Activated CD8-positive, alpha-beta T cell treated with anti-CD3 and anti-CD28 coated beads, Interleukin-2, amount 10 ng/mL, durations not matched to agents 7 days and 5 days (primary cell): ENCODE measurements at places on chromosomes 1 and 21.

- H3K36me3 ChIP-seq, result no peaks in the 10 kb centered on the region
- H3K27ac ChIP-seq, result no peak overlapping the region
- no peaks in the 10 kb centered on the region for H3K4me1 ChIP-seq
- DNase-seq, result no peak
- no peaks in the 10 kb centered on the region for H3K27me3 ChIP-seq
These were observed 1326.7 kb downstream of the MRPL39 start for GRCh38 chr21:24280596-24280995.

GRCh38 chr1:176552999-176553398, 90.0 kb downstream of the PAPPA2 start:
- peaks cover 7% of the 10 kb centered on the region for H3K27me3 ChIP-seq
- no peak overlapping the region for H3K4me3 ChIP-seq
- no peaks in the 10 kb centered on the region for H3K36me3 ChIP-seq
- DNase-seq, result no peak
- no peaks in the 10 kb centered on the region for H3K4me1 ChIP-seq
- H3K27ac ChIP-seq, result no peak overlapping the region

- H3K27me3 ChIP-seq, result peaks cover 2% of the 10 kb centered on the region
- H3K36me3 ChIP-seq, result no peaks in the 10 kb centered on the region
- no peak overlapping the region for H3K27ac ChIP-seq
- H3K4me3 ChIP-seq, result no peak overlapping the region
These were observed 54.4 kb downstream of the NAV1 start for GRCh38 chr1:201593200-201593921.

- DNase-seq, result no peak
- H3K27me3 ChIP-seq, result no peaks in the 10 kb centered on the region
- H3K4me1 ChIP-seq, result no peaks in the 10 kb centered on the region
- H3K27ac ChIP-seq, result no peak overlapping the region
- H3K4me3 ChIP-seq, result no peak overlapping the region
- no peaks in the 10 kb centered on the region for H3K36me3 ChIP-seq
These were observed 125.5 kb downstream of the ADAMTS1 start for GRCh38 chr21:26719750-26720149.

GRCh38 chr1:214386747-214387146, 105.8 kb downstream of the SMYD2 start:
- H3K4me1 ChIP-seq, result peaks cover 4% of the 10 kb centered on the region
- H3K4me3 ChIP-seq, result no peak overlapping the region
- no peaks in the 10 kb centered on the region for H3K36me3 ChIP-seq
- no peak for DNase-seq

GRCh38 chr1:66778266-66778665, 22.8 kb downstream of the INSL5 start:
- H3K27me3 ChIP-seq, result no peaks in the 10 kb centered on the region
- H3K4me3 ChIP-seq, result no peak overlapping the region
- no peak for DNase-seq
- H3K27ac ChIP-seq, result no peak overlapping the region
